NCI-H526 treated with DMSO at 0.1 percent for 48 hours (cell line): ENCODE measurements at places on chromosomes 1 and 21.

GRCh38 chr1:7109901-7110300 is 324.6 kb downstream of the CAMTA1 start:
- no peak for DNase-seq

- DNase-seq: peak; percentile 35
Measured at GRCh38 chr1:113452921-113453770, 62.8 kb downstream of the MAGI3 start.

GRCh38 chr1:59039551-59039950 is 255.7 kb upstream of the JUN start:
- DNase-seq: no peak

DNA sequence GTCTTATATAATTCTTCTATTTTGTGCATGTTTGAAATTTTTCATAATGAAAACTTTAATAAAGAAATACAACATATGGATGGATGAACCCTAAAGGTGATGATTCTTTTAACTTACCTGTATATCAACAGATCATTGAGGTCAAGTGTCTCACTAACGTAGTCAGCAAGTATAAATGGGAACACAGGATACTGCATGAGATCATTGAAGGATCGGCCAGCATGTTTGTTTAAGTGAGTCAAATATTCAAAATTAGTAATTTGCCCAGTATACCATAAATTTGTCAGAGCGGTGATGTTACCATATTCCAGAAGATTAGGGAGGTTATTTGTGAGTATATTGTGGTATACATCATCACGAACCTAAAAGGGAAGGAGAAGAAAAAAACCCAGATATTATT is 71.0 kb upstream of the GNG4 start:
- no peak for DNase-seq

DNA sequence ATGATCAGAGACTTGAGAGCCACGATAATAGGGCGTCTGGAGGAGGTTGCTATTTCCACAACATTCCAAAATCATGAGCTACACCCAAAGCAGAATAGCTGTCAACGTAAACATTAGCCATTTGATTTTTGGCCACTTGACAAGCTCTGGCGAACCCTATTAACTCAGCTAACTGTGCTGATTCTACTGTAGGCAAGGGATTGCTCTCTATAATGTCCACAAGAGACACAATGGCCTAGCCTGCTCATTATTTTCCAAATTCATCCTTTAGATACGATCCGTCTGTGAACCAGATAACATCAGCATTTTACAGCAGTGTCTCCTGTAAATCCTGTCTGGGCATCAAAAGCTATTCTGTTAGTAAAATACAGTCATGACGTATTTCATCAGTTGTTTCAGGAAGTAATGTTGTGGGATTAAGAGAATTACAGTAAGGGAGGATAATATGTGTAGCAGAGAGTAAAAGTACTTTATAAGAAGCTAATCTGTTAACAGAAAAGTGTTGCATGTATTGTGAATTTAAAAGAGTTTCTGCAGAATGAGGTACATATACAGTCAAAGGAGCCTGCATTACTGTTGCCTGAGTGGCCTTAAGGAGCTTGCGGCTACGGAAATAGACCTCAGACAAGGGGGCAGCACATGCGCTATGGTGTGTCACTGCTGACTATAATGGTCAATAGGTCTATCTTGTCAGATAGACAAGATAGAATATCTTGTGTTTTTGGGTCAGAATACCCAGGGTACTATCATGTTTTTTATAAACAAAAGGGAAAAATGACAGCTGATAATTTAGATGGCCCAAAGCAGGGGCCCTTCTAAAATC is 44.9 kb upstream of the TINAGL1 start:
- DNase-seq: no peak

- DNase-seq: no peak
Measured at GRCh38 chr1:116265931-116266863, 106.8 kb upstream of the ATP1A1 start.

DNA sequence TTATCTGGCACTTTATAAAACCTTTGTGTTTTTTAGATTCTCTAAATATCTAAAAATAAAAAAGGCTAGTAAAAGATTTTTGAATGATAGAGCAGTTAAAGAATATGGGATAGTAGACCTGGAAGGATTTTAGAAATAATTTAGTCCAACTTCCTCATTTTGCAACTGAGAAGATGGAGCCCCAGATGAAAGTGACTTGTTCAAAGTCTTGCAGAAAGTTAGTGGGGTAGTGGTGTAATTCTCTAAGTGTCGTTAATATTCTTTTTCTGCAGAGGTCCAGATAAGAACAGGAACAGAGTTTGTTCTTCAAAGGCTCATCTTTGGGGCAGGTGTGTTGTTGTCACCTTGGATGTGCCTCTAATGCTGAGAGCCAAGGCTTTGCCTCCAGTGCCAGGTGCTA is 159.5 kb downstream of the DISC1 start:
- DNase-seq: no peak

DNA sequence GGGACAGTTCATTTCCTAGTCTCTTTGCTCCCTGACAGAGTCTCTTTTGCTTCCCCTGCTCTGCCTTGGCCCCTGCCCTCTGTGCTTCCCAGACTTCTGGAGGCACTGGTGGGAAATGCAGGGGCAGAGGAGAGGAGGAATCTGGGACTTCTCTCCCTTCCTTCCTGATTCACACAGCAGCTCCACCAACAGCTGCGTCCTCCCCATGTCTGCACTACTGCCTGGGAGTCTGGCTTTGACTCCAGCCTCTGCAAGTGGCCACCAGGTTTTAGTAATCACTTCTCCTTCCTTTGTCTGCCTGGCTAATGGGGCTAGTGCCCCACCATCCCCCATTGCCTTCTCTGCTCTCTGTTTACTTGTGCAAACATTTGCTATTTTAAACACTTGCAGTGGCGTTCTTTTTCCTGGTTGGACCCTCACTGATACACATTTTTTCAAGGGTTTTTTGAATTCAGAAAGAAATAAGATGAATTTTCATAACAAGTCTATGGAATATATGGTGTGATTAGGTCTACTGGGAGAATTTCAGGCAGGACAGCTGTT is 21.9 kb downstream of the FASLG start:
- no peak for DNase-seq

- DNase-seq: no peak
Measured at GRCh38 chr1:98045211-98045766, 124.5 kb upstream of the DPYD start.

DNA sequence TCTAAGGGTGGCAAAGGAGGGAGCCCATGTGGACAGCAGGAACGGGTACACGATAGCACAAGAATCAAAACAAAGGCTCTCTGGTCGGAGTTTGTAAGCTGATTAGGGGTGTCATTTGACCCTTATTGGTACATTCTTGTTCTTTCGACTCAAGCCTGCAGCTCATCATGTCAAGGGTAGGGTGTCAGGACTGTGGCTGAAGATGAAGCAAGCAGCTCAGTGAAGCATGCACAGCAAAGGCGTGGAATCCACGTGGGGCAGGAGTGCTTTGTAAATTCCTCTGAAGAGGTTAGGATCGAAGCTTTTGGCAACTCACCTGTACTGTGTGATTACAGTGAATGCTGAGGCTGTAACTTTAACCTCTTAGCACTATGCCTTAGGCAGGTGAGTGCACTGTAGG is 4.7 kb upstream of the ABCB10 start:
- DNase-seq: no peak

DNA sequence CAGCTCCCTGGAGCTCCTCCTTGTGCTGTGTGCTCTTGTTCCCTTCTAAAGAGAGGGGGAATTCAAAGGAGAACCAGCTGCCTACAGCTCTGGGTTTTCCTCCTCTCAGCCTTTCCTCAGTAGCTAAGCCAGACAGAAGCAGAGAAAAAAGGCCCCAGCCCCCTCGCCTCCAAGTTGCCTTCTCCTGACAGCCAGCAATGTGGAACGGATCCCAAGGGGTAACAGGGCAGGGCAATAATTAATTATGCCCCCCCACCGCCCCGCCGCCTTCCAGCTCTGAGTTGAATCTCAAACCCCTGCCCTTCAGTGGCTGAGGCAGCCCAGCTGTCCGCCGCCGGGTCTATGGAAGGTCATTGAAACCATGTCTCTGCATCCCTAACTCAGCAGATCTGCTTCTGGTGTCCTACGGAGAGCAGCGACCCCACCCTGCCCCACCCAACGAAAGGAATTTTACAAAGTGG is 69.0 kb upstream of the GOLT1A start:
- no peak for DNase-seq

DNA sequence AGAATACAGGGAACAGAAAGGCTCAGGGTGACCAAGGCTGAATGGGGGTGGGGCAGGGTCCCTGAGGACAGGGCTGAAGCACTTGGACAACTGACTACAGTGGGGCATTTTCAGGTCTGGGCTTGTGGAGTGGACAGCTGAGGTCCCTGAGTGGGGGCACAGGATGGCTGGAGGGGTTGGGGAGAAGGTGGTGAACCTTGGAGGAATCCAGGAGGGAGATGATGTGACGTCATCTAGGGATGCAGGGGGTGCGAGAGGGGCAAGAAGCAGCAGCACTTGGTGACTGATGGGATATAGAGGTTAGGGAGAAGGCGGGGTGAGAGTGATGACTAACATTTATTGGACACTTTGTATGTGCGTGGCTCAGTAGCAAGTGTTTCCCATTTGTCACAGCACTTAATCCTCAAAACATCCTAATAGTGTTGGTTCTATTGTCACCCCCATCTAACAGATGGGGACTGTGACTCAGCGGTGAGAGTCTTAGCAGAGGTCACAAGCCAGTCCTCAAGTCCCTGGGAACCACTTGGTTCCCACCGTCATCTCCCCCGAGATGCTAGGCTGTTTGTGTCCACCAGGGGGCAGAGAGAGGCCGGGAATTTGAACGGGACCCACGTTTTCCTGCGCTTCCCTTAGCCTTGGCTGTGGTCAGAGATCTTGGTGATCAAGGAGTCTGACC is 27.9 kb upstream of the BMP8B start:
- peak; percentile 59 for DNase-seq

GRCh38 chr1:211986628-211987254 is 48.6 kb downstream of the INTS7 start:
- DNase-seq: no peak

- no peak for DNase-seq
Measured at GRCh38 chr1:217948741-217949140, 317.6 kb downstream of the SPATA17 start.

DNA sequence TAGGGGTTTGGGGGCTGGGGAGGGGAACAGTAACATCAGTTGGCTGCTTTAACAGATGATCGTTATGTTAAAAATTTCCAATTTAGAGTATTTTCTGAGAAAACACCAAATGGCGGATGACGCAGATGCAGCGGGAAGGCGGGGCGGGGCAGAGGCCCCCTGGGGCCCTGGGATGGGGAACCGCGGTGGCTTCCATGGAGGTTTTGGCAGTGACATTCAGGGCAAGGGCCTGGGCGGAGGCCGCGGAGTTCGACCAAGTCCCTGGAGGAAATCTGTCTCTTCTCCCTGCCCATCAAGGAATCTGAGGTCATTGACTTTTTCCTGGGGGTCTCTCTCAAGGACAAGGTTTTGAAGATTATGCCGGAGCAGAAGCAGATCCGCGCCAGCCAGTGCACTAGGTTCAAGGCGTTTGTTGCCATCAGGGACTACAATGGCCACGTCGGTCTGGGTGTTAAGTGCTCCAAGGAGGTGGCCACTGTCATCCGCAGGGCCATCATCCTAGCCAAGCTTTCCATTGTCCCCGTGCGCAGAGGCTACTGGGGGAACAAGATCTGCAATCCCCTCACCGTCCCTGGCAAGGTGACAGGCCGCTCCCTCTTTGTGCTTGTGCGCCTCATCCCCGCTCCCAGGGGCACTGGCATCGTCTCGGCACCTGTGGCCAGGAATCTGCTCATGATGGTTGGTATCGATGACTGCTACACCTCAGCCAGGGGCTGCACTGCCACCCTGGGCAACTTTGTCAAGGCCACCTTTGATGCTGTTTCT is 310.2 kb downstream of the PTPRC start:
- DNase-seq: no peak

GRCh38 chr1:42482635-42483153 is 19.6 kb downstream of the CCDC30 start:
- DNase-seq: no peak

GRCh38 chr1:210620867-210621488 is 292.3 kb downstream of the HHAT start:
- no peak for DNase-seq

- no peak for DNase-seq
Measured at GRCh38 chr1:107877745-107878144, 87.2 kb downstream of the VAV3 start.

DNA sequence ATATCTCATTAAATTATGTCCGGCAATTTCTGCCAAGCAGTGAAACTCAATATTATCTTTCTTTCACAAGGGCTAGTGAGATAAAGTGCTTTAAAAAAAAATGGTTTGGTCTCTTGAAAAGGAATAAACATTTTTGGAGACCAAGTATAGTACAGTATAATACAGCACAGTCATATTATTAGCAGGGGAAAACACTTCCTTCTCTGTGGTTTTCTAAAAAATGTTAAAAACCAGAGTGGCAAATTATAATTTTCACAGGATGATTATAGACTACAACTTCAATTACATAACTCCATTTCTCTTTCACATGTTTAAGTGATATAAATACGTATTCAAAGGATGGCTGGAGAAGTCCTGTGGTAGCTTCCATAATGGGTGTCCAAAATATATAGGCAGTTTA is 170.3 kb upstream of the DMRTA2 start:
- no peak for DNase-seq

DNA sequence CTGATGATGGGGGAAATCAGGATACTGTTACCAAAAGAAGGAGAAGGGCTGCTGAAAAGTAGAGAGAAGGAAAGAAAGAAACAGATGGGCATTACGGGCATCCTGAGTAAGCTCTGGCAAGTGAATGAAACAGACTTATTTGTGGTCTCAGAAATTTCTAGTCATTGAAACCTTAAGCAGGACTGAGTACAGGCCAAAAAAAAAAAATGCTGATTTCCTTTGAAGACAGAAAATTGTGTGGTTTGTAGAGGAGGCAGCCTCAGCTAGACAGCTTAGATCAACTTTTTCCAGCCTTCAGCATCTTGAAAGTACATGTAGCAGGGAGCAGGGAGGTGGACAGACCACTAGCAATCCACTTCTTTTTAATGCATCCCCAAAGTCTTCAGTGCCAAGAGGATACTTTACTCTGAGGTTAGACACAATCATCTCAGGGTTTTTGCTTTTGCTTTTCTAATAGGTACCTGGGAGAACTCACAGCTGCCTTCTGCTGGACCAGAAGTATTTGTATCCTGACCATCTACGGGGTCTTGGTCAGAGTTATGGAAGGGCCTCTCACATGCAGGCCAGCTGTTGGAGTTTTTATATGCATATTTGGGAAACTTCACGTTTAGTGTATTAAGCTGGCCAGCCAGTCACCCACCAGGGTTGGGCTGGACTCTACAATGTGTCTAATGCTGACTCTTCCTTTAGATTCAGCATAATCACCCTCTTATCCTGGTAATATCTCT is 10.6 kb upstream of the CAPZB start:
- DNase-seq: no peak

- DNase-seq: no peak
Measured at GRCh38 chr1:44239331-44239960, 26.2 kb downstream of the DMAP1 start.

DNA sequence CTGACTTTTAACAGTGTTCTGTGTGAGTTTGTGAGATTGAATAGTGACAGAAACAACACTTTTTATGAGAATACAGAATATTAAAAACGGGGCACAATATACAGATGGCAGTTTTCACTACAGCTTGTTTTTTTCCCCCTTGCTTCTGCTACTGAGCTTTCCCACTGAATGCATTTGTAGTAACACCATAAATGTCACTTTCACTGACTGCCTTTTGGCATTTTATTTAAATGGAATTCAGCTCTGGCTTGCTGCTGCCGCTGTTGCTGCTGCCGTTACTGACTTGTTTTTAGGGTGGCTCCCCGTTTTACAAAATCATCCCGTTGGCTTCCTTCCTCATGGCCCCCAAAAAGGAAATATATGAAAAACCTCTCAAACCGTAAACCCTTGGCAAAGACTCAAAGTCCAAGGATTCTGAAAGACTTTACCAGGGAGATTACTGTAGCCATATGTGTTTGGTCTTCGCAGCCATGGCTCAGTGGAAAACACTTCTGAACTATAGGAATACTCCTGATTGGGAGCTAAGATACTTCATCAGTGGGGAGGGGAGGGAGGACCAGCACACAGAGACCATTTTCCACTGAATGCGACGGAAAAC is 151.0 kb downstream of the NUF2 start:
- peak; percentile 53 for DNase-seq
